ENCODE measurements at places on chromosomes 2 and 18.

DNA sequence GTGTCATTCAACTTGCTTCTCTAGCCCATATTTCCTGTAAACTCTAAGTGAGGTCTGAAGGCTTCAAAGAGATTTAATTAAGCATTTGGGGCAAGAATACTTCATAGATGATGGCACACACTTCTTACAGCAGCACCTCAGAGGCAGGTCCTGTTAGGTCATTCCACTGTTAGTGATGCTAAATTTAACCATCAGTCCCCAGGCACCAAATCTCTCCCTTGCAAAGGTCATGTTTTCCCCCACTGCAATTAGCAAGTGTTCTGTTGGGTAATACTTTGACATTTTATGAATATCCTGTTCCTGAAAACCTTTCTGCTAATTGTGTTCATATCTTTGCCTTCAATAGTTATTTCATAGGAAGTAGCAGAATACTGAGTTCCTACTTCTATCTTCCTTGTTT lies 117.0 kb downstream of the STK39 start:
- no peak for DNase-seq

GRCh38 chr2:123808243-123808642 lies 216.8 kb upstream of the CNTNAP5 start:
- DNase-seq = no peak

GRCh38 chr2:238486123-238486848 lies 59.6 kb downstream of the ASB1 start:
- DNase-seq = no peak

DNA sequence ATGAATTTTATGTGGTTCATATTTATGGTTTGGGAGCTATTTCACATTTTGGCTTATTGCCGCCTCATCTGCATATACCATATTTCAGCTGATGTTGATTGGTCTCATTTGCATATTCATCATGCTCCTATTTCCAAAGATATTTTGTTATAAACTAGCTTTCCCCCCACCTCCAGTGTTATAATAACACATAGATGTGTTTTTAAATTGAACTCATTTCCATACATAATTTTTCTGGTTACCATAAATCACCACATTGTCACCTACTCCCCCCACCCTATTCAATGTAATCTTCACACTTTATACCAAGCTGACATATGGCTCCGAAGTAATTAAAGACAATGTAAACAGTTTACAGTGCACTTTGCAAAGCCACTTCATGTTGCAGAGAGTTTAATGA lies 101.2 kb downstream of the FSHR start:
- no peak for DNase-seq

DNA sequence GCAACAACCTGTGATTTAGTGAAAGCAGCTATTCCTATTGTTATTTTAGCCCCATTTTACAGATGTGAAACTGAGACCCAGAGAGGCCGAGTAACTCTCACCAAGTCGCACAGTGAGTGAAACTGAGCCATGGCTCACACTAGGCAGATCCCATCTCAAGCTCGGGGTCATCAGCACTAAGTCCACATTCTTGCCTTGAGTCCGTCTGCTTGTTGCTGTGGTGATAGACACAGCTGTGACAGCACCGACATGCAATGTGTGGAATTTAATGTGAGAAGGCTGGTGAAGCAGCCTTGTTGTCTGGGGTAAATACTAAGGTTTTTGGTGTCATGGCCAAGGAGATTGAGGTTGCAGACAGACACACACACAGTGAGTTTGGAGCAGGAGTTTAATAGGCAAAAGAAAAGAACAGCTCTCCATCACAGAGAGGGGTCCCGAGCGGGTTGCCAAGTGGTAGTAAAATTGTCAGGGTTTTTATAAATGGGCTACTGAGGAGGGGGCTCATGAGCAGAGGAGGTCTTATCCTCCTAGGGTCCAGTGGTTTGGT lies 40.2 kb upstream of the GMCL1 start:
- no peak for DNase-seq

DNA sequence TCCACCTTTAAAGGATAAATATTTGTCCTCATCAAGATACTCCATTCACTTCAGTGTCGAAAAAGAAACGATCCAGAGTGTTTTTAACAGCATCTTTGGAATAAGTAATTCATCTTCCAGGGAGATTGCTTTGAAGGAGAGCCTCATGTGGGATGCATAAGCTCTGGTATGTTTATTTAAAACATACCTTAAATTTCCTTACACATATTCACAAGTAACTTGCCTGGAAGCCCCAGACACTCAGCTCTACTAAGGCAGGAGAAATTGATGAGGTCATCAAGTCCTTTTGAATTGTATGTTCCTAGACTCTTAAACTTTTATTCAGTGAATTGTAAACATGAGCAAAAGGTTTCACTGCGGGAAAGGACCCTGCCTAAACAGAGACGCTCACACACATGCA lies 103.0 kb downstream of the CDK15 start:
- DNase-seq = no peak

- no peak for DNase-seq
These were observed 703.6 kb downstream of the CPS1 start for GRCh38 chr2:211259831-211260476.

- DNase-seq = no peak
These were observed 6.0 kb downstream of the SLC39A10 start for GRCh38 chr2:195663007-195663406.

DNA sequence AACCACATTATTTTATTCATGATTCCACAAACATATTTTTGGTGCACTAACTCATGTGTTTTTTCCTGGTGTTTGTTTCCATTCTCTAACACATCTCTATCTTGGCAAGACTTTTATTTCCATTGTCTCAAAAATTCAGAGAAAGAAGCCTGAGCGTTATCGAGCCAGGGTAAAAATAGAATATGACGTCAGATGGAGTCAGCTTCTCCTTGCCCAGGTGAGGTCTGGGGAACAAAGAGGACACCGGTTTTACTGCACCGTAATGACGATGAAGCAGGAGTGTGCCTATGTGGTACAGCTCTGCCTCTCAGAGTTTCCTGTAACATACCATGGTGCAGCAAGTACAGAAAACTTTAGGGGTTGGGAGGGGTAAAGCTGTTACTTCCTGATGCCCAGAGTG lies 661.6 kb downstream of the PLCL1 start:
- no peak for DNase-seq

GRCh38 chr2:152222975-152223637 lies 47.5 kb upstream of the STAM2 start:
- DNase-seq = no peak

DNA sequence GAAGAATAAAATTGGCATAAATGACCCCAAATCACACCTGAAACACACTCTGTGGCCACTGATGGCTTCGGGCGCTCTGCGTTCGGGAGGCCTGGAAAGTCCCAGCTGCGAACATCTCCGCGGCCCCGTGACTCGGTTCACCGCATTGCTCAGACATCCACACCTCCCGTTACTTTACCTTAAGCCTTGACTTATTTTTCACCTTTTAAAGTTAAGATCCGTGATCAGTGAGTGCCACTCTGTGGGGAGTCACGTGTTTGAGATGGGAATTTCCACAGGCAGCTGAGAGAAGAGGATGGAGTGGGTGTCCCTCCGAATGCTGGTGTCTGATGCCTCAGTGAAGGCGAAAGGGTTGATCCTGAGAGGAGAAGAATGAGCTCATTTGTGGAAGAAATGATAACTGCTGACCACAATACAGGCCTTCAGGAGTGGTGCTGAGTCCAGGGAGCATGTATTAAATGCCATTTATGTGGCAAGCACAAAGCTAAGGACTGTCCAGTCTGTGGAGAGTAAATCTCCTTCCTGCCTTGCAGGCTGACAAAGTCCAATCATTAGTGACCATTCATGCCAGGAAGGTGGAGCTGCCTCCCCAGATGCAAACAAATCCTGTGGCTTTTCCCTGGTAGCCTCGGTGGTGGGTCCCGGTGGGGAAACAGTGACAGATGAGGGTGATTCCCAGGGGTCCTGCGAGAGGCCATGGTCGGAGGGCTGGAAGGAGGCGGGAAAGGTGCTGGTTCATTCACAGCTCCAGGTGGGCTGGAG lies 168.8 kb downstream of the RTP5 start:
- DNase-seq = no peak

DNA sequence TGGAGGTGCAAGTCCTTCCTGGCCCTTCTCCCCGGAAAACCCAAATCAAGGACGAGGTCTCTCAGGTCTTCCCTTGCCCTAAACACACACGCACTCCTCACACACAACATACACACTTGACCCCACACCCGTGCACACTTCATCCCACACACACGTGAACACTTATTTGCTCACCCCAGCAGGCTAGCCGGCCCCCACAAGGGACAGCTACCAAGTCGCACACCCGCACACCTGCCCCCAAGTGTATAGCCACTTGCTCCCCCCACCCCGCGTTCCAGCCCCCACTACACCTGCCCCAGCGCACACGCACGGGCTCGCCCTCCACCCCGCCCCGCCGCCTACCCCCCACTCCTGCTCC lies 359 bp downstream of the TGFBRAP1 start:
- DNase-seq = no peak

DNA sequence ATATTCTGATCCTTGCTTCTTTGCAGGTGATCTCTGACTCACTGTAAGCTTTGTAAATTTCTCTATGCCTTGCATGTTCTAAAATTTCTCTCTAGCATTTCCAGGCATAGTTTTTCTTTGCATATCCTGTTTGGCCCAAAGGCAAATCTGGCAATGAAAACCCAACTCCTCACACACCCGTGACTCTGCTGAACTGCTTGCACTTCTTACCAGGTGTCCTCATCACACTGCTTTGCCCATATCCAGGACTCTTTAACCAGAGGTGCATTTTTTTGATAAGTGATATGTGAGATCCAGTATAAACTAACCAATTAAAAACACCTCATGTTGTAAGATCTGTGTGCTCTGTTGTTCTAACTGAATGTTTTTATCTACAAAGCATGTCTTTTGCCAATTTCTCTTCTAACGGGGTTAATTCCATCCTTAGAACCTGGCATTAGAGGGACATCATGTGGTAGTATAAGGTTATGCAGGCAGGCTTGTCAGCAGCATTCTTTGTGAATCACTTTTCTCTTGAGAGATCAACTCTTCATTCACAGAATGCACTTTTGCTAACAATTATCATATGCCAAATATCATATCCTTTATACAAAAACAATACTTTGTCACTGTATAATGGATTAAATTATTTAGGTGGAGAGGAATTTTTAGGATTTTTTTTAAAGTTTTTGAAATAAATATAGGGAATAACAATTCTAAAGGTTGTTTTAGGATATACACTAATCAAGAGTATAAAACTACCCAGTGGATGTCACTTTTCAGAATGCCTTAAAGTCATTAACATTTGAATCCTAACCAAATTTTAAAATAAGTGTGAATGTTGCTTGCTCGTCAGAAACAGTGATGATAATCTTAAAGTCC lies 20.8 kb upstream of the TMX3 start:
- no peak for DNase-seq

GRCh38 chr2:176931588-176932563 lies 280.7 kb upstream of the HNRNPA3 start:
- DNase-seq = no peak

DNA sequence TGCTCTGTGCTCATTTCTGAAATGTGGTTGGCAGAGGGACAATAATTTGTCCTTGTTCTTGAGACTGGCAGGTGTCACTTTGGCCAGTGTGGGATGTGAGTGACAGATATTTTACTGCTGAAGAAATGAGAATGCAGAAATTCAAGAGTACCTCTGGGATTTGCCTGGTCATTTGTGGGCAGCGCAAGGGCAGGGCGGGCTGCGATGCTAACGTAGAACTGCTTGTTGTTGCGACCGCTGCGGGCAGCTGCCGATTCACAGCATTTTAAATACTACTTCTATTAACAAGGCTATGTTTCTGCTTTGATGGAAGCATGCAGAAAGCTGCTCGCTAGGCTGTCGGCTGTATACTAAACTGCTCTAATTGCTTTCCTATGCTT lies 268.6 kb downstream of the FIGN start:
- no peak for DNase-seq

- no peak for DNase-seq
These were observed 721 bp downstream of the FHOD3 start for GRCh38 chr18:36298126-36298741.

- peak; percentile 10 for DNase-seq
These were observed 128.5 kb downstream of the RAPGEF4 start for GRCh38 chr2:172864182-172864581.

DNA sequence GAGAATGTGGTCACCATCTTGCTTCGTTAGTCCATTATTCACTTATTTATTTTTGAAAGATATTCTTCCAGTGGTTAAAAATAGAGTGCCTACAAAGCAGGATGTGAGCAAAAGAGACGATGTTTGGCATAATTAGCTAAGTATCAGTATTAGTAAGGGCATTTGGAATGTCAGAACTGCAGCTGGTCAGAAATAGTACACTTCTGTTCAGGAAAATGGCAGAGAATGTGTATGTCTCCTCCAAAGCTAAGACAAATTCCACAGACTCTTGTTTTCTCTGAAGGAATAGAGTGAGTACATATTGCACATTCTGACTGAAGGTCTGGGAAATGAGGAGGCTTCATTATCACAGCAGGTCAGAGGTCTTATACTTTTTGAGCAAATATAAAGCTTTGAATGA lies 209.0 kb downstream of the L3MBTL4 start:
- no peak for DNase-seq

DNA sequence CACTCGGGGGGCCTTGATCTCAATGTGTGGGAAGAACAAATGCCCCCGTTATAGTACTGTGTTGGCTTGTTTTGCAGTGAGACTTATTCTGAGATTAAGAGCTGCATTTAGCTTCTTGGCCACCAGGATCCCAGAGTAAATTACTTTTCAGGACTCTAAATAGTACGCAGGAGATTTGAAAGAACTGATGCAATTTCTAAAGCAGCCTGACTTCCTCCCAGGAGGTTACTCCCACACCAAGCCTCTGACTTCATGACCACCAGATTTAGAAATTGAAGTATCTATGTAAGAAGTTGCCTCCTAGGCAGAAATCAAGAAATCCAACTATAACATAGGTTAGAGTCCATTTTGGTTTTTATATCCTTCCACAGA lies 67.0 kb downstream of the FEZ2 start:
- DNase-seq = no peak

GRCh38 chr2:45962177-45962921 lies 310.9 kb downstream of the PRKCE start:
- no peak for DNase-seq

- DNase-seq = no peak
These were observed 22.0 kb downstream of the DOCK10 start for GRCh38 chr2:225020168-225020849.

DNA sequence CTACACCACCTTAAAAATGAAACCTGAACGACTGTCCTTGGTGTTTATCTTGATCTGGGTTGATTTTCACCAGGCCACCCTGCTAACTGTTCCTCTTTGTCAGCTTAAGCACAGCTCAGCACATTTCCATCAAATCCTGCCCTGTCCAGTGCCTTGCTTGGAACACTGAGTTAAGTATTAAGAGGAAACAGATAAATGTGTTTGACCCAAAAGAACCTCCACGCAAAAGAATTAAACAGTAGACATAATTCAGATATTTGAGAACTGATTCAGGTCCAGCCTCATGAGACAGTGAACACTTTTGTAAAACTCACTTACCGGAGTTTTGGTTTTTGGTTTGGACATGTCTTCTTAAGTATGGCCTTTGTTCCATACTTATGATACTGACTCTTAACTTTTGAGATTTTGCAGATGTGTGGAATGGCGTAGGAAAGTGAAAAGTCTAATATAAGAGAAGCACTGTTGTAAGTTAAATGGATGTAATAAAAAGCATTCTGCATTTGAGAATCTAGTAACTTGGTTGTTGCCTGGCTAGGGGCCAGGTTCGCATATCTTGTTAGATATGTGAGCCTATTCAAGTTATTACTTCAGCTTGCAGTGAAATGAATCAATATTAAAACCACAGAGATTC lies 88.9 kb upstream of the SERPINE2 start:
- DNase-seq = no peak

- no peak for DNase-seq
These were observed 47.6 kb downstream of the SF3B1 start for GRCh38 chr2:197387179-197387578.
